Liver (tissue), 10 donors: ENCODE measurements at places on chromosomes 5 and 9. TPM values are rescaled to one million over a fixed set of nuclear protein-coding genes. Genes with fewer than 3 reads are reported as not detected.
A peak's percentile ranks its signal among the peaks of the same experiment; 100 is the strongest.

CCL27 gene
- total RNA-seq: not detected

DNA sequence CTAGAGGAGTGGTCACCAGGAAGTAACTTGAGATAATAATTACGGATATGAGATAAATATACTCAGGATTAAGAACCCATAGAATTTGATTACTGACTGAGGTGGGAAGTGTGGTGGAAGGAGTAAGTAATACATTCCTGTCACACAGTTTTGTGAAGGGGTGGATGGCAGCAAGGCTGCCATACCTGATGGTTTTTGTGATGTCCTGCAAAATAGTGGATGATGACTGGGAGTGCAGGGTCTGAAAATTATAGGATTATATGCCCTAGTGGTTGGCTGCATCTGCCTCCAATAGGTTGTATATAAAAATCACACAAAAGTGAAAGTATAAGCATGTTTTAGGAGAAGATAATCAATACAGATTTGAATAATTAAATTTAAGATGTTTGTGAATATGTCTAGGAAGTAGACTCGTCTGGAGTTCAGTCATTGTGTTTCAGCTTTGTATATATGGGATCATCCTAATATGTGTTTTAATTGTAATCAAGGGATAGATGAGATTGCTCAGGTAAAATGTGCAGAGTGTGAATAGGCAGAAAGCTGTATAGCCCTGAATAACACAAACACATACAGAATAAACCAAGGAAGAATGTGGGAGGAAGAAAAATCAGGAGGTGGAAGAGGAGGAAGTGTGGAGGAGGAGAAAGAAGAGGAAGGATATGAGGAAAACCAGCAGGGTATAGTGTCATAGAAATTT is 5.5 kb downstream of the SELENOP start:
- no peak for DNase-seq

DNA sequence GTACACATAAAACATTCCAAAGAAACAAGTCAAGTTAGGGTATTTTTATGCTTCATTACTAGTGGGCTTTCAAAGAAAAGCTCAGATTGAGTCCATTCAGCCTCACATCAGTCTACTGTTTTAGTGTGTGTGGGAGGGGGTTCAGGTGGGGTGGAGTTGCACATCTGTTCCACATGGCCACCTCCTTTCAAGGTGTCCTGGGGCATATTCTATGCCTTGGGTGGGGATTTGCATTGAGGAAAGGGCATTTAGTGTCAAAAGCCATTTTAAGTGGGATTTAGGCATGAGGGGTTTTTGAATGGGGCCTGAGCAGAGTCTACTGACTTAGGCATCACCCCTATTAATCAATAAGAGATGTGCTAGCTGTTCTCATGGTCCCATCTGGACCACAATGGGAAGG is 983.1 kb downstream of the TLE4 start:
- DNase-seq: no peak

- peak; percentile 50 for DNase-seq
Measured at GRCh38 chr9:1200847-1201251, 150.7 kb downstream of the DMRT2 start.

IL3 gene
- total RNA-seq: not detected

SHROOM1 gene
- 6.1 TPM for total RNA-seq

SLC36A2 gene
- total RNA-seq: not detected

DNA sequence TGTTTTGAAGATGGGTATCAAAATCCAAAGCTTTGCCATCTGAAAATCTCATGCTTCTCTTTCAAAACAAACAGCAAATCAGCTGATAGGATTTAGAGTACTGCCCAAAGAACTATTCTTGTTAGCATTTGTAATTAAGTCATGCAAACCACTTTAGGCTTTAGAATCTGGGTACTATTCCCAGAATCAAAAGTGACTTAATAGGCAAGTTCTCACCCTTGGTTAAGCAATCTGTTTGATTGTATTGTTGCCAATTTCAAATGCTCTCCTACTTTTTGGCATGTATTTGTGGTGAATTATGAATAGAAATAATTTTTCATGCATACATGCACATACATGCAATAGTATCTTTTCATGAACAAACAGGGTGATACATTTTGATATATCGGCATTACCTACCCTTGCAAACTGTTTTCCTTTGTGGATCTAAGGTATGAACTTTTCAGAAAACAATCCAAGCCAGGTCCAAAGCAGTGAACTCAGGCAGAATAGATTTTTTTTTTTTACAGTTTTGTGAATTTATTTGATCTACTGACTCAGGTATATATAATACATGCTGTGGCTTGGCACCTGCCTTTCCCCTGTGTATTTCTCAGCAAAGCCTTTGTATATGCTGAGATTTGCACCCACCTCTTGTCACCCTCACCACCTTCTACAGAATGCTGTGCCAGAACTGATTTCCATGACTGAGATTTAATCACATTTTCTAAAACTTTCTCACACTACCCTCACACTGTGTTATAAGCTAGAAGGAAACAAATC is 9.0 kb downstream of the IL33 start:
- no peak for DNase-seq

DNA sequence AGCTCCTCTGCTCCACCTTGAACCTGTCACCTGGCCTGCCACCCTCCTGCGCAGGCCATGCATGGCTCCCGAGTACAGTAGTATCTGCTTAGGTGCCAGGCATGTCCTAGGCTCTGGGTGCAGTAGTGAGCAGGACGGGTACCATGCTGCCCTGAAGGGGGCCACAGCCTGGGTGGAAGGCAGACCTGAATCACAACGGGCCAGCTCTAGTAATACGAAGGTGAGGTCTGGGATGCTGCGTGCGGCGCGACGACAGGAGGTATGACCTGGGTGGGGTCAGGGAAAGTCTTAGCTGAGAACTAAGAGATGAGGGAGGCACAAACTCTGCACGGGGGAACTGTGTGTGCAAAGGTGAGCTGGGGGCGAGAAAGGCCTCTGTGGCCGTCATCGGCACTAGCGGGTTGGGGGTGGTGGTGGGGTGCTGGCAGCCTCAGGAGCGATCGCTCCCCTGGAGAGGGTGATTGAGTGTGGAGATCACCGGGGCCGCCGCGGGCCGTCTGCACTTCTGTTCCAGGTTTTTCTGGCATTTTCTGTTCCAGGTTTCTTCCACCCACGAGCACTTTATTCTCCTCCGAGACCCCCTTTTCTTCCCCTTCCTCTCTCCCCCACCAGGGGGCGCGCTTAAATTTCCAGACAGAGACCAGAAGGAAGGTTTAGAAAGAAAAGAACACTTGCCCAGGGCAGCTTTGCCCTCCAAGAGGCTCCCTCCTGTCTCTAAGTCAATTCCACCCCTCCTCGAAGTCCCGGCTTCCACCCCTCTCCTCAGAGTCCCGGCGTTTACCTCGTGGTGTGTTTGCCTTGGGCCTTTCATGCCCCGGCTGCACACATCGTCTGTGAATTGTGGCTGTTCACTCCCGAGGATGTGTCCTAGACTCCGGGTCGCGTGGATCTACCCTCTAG is 15.1 kb downstream of the PDLIM4 start:
- peak; percentile 86 for DNase-seq

DNA sequence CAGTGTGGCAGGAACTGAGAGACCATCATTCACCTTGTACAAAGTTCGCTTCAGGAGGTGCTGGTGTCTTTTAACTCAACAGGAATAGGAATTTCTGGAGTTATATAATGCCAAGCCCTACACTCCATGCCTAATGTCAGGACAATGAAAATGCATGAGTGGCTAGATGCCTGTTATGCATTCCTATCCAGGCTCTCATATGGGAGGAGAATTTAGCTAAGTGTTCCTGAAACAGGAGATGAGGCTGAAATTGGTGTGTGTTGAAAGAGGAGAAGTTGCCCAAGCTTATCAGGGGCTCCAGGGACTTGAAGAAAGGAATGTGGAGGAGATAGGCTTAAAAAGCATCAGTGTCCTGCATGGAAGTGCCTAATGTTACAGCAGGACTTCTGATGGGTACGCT is 26.8 kb upstream of the PRUNE2 start:
- no peak for DNase-seq

DNA sequence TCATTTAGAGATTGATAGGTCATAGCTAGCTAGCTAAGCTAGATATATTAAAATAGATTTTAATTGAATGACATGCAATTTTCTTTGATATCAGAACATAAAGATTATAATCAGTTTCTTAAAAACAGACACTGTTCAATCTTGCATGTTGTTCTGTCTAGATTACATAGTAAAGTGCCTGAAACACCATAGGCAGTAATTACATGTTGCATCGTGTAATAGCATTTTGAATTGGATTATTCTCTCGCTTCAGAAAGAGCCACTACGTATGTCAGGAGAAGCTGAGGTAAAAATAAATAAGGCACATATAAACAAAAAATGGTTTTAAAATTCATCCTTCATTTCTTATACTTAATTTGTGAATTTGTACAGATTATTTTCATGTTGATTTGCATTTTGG is 148.0 kb upstream of the CDH12 start:
- DNase-seq: no peak

SLC45A2 gene
- 1.3 TPM for total RNA-seq

GRCh38 chr9:90033028-90033650 is 428.3 kb downstream of the GADD45G start:
- DNase-seq: no peak

GRCh38 chr9:72577212-72577753 is 55.9 kb downstream of the TMC1 start:
- DNase-seq: no peak

PSD2 gene
- total RNA-seq: 0.05 TPM

- no peak for DNase-seq
Measured at GRCh38 chr9:119963258-119963797, 594.1 kb upstream of the BRINP1 start.

GAPT gene
- 1.4 TPM for total RNA-seq

DNA sequence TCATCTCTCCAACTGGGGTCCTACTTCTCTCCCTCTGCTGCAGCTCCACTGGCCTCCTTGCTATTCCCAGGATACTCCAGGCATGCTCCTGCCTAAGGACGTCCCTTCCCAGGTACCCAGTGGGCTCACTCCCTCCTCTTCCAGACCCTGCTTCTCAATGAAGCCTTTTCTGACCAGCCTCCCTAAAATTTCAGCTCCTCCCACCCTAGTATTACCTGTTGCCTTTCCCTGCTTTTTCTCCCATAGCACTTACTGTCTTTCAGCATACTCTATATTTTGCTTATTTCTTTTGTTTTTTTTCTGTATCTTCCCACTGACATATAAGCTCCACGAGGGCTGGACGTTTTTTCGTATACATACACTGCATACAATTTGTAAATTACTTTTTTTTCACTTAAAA is 26.1 kb upstream of the FSTL4 start:
- no peak for DNase-seq

CRHBP gene
- 159 TPM for total RNA-seq

DNA sequence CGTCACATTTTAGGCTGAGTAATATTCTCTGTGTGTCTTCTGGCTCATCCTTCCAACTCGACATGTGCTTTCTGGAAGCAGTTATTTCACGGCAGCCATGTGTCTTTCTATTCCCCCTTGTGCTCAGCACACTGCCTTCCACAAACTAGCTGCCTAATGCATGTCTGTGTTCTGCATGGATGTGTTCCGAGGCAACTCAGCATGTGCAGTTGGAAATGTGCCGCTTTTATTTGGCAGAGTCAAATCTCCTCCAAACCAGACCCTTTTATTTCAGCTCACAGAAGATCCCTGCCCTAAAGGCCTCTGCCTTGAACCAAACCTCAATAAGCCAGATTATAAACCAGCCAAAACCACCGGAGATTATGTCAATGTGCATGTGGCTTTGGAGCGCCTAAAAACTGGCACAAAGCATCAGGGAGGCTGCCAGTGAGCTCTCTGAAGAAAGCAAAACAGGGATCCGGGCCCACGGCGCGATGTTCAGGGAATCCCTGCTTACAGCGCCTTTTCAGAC is 360.2 kb downstream of the DEPDC1B start:
- DNase-seq: no peak

DNA sequence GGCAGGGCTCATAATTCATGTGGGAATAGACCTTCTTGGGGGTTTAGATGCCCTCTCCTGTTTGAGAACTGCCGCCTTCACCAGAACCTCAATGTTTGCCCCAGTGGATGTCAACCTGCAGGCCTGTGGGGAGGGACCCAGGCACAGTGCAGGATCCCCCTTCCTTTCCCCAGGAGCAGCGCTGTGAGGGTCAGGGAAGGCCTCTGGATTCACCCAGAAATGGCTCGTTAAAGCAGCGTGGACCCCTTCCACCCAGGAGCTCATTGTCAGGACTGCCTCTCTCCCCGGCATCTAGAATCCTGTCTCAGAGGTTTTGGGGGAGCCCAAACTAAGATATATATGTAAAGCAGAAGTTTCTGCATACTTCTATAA is 188.3 kb downstream of the GADD45G start:
- no peak for DNase-seq

- no peak for DNase-seq
Measured at GRCh38 chr9:14207352-14207995, 106.5 kb downstream of the NFIB start.

TAF1L gene
- not detected for total RNA-seq

GRCh38 chr5:177592905-177593304 is 902 bp downstream of the TMED9 start:
- no peak for DNase-seq

PCDHA9 gene
- total RNA-seq: under 0.01 TPM

DNA sequence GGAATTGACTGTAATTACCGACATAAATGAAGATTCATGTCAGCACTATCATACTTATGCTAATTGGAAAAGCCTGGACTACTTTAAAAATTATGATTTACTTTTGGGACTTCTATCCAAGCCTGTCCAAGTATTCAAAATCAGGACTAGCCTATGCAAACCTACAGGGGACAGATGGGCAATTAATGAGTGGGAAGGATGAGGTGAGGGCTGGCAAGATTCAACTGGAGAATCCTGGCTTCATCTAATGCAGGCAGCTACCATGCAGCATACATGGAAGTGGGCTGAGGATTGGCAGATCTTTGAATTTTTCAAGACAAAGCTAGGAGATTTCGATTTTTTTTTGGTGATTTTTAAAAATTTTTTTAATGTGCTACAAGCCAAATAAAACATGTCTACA is 532.6 kb downstream of the CSNK1G3 start:
- DNase-seq: no peak

DNA sequence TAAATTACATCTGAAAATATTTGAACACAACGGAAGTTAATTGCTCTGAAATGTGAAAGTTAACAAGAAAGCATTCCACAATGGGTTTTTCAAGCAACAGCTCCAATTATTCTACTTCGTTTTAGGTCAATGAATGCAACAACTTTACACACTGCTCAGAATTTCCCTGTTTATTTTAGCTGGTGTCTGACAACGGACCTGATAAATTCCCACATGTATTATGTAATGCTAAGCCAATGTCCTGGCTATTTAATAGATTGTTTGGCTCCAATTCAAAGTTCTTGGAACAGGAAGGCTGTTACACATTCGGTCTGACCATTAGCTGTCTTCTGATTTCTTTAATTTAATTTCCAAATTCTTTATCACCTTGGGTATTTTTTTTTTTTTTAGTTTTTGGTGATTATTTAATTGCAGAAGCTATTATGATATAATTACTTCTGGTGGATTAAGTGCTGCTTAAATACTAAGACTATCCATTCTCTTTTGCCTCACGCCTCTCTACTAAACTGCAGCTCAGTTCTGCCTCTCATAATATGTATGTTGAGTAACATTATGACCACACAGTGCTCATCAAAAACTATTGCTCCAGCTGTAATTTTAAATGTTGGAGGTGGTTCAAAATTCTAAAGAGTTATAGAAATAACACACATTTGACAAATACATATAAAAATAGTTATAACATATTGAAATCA is 57.9 kb downstream of the MEF2C start:
- no peak for DNase-seq

GRCh38 chr9:107733523-107733894 is 243.9 kb upstream of the KLF4 start:
- DNase-seq: no peak
